ENCODE measurements at places on chromosomes 11 and 22.

- DNase-seq: no peak
Measured at GRCh38 chr22:40509401-40510134, 127.0 kb downstream of the MRTFA start.

GRCh38 chr22:28918550-28919271 is 35.3 kb downstream of the ZNRF3 start:
- no peak for DNase-seq

DNA sequence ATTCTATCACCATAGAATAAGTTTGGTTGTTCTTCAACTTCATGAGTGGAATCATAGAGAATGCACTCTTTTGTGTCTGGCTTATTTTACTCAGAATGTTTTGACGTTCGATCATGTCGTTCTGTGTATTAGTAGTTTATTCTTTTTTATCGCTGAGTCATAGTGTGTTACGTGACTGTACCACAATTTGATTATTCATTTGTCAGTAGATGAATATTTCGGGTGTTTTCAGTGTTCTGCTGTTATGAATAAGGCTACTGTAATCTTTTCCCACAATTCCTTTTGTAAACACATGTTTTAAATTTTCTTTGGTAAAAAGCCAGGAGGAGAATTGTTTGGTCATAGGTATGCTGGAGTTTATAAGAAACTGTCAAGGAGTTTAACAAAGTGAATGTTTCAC is 279.9 kb upstream of the B3GAT1 start:
- no peak for DNase-seq

- DNase-seq: no peak
Measured at GRCh38 chr22:39715778-39716495, 145.4 kb downstream of the CACNA1I start.

GRCh38 chr22:28812516-28812915 is 12.1 kb upstream of the XBP1 start:
- no peak for DNase-seq

DNA sequence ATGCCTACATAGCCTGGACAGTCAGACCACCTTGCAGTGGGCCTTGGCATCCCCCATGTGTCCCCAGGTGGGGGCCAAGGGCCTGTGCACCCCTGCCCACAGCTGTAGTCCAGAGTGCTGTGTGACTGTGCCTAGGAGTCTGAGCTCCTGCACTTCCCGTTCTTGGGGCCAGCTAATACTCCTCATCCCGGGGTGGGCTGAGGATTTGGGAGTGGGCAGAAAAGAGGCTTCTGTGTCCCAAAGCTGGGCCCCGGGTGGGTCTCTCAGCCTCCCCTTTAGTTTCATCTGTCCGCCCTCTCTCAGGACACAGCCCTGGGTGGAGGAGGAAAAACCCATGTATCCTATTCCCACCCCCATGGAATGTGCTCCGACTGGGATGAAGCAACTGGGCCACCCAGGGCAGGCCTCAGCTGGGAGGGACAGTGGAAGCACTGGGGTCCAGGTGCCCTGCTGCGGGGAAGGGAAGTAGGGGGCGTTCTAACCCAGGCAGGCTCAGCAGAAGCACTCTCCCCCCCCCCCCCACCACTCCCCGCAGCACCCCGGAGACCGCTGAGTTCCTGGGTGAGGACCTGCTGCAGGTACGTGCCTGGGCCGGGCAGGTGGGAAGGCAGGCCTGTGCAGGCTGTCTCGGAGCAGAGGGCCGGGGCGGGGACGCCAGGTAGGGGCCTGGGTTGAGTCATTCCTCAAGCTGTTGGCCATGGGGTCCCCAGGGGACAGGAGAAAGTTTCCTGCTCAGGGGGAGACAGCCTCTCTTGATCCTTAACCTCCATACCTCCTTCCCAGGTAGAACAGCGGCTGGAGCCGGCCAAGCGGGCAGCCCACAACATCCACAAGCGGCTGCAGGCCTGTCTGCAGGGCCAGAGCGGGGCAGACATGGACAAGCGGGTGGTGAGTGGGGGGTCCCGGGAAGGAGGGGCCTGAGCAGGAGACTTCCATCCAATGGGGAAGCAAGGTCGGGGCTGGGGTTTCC is 1.4 kb downstream of the SH3BP1 start:
- DNase-seq: no peak

DNA sequence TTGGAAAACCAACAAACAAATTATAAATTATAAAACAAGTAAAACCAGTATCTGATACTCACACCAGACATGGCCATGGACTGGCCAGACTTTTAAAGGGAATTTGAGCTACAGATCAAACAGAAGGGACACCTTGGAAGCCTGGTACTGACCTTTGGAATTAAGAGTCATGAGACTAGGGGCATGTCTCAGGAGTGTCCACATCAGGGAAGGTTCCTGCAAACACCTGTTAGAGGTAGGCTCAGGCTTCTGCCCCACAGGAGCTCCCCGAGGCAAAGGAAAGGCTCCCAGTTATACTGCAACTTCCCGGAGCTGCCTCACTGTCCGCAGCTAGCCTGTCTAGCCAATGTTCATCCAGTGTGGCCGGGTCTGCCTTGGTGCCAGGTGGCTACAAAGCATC is 290.1 kb downstream of the BUD13 start:
- DNase-seq: no peak
